Left hindlimb (tissue), 1 donor: ENCODE measurements at places on chromosomes 12 and 14.

GRCh38 chr14:99357151-99357915, 85.3 kb upstream of the BCL11B start:
- DNase-seq: no peak

GRCh38 chr14:88037325-88037724, 32.4 kb downstream of the GPR65 start:
- DNase-seq: no peak

- DNase-seq: no peak
Measured at GRCh38 chr14:104895786-104896661, 28.7 kb upstream of the PLD4 start.

DNA sequence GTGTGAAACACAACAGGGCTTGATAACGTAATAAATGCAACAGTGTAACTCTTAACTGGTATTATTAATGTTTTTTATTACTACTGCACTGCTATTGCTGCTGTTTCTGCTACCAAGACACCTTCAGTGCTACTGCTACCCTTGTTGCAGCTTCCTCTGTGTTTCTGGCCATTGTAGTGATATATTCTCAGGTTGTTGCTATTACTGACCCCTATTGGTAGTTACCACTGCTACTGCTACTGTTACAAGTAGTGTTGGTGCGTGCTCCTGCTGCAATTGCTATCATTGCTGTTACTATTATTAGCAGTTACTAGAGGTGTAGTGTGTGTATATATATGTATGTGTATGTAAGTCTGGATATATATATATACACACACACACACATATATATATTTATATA, 87.2 kb upstream of the PTPRB start:
- no peak for DNase-seq

DNA sequence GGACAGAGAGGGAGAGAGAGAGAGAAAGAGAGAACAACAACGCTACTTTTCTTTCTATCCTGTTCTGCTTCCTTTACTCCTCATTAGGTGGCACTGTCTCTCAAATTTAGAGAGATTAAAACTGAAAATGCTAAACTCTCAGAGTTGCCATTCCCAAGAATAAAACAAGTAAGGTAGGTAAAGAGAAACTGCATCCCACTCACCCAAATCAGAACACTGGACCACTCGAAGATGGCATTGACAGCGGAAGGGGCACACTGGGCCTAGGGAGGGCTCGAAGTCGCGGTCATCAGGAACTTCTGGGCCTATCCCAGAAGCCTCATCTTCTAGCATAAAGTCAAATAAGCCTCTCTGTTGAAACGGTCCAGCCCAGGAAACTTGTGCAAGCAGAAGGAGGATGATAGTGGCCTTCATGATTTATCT, 4.5 kb downstream of the DCN start:
- peak; percentile 33 for DNase-seq

DNA sequence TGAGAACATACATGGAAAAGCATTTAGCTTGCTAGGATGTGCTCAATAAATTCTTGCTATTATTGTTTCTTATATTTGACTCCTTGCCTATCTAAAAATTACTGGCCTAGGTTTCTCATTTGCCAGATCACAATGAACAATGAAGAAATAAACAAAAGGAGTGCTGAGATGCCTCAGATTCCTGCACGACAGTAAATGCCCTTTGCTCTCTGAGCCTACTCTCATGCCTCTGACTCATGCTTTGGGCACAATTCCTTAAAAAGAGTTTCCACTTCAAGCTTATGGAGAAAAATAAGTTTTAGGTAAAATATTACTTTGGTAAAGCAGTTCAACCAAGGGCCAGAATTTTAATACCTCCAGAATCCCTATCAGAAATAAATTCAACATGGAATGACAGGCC, 30.9 kb downstream of the GRIN2B start:
- DNase-seq: no peak

DNA sequence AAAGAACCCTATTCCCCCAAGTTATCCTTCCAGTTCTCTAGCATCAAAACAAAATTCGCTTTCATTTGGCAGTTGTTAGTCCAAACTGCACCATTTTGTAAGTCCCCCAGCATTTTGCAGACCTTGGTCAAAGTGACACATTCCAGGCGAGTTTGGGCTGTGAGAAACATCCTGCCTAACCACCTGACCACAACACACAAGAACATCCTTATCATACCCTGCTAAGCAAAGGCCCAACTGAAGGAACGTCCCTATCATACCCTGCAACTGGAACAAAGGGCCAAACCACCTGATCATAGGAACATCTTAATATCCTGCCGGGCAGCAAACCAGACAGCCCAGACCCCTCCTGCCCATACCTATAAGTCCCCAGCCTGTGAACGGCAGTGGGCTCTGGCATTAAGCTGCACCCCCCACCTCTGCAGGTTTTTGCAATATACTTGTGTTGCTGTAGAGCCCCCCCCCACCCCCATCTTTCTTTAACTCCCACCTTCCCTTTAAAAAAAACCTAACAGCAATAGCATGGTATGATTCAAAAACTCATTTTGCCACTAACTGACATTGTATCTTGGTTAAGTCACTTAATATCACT, 2.7 kb downstream of the PCNX4 start:
- no peak for DNase-seq

GRCh38 chr14:105075379-105076295, 10.4 kb upstream of the GPR132 start:
- DNase-seq: peak; percentile 68

GRCh38 chr14:66974397-66975025, 214.7 kb upstream of the GARIN2 start:
- DNase-seq: no peak

DNA sequence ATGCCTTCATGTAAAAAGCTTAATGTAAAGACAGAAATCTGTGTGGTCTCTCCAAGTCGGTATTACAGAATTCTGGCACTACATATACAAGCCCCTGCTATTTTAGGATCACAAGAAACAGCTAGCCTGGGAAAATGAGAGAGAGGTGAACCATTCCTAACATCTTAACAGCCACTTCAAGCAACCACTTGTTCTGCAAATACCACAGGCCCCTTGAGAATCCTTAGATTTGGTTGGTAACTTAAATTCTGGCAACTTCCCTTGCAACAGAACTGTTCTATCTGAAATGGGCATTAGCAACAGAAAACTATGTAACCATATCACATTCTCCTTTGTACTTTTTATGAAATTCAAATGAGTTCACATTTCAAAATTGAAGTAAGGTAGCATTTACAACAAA, 68.5 kb downstream of the SPPL3 start:
- no peak for DNase-seq

DNA sequence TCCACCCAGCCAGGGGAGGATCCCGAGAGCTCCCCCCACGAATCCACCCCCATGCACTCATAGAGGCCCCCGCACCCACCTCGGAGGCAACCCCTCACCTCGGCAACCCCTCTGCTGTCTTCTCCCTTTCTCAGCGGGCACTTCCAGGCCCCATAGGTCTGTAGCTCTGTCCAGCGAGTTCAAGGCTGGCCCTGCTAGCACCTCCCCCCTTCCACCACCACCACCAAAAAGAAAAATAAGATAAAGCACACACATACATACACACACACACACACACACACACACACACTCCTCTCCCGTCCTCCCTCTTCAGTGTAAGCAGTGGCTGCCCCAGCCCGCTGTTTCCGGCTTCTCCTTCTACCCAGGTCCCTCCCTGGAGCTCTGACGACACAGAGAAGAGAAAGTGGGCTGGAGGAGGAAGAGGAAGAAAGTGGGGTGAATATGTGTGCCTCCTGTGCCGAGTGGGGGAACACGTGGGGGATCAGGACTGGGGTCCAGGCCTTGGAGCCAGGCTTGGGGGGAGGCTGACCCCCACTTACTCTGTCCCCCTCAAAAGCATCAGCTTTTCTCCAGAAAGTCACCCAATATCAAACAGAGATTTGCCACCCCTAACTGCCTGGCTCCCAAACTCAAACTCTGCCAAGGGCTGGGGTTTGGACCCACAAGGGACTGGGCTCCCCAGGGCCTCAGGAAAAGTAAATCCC, at the start of gene STAT6:
STAT6 (minus strand) TSS at position 332 of the 704 bp plus-strand sequence. CDS start 3,084 bp downstream, outside the sequence.
- DNase-seq: peak; percentile 85

DNA sequence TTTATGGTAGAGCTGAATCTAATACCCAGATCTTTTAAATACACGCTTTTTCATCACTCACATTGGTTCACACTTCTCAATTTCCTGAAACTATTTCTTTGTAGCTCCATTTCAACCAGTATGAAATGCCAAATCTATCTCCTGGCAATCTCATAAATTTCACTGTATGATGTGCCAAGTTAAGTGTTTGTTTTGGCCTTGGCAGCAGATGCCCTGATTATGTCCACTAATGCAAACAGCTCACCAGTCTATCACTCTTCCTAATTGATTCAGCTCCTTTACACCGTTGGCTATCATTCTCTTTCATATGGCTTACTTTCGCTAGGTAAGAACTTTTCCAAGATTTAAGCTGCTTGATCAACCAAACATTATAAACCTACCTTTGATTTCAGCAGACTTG, 58.6 kb downstream of the ZFC3H1 start:
- no peak for DNase-seq

DNA sequence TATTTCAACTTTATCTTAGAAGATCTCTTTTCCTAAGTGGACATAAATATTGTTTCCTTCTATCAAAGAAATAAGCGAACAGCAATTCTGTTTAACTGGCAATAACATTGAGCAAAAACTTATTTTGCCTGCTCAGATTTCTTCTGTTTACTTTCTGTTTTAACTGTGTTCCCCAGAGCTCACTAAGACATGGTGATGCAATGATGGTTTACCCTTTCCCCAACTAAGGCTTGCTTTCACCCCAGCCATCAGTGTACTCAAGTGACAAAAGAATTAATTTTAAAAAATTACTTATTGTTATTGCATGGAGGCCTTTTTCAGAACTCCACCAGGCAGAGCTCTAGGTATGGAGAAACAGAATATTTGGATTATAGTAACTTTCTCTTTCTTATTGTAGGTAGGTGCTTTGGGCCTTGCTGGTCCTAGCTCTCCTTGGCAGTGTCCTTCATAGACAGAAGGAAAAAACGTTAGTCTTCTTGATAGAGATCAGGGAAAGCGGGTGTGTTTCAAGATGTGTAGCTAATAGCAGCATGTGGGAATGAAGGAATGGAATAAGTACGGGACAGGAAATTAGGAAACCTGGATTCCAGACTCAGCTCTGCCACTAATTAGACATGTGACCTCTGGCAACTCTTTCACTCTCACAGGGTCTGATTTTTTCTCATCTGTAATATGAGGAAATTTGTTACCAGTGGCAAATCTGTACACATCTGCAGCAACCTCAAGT, 14.6 kb upstream of the DDHD1 start:
- DNase-seq: no peak

GRCh38 chr12:102005256-102005655, 56.5 kb downstream of the WASHC3 start:
- DNase-seq: no peak

GRCh38 chr12:16112130-16112529, 165.4 kb downstream of the SLC15A5 start:
- DNase-seq: no peak

DNA sequence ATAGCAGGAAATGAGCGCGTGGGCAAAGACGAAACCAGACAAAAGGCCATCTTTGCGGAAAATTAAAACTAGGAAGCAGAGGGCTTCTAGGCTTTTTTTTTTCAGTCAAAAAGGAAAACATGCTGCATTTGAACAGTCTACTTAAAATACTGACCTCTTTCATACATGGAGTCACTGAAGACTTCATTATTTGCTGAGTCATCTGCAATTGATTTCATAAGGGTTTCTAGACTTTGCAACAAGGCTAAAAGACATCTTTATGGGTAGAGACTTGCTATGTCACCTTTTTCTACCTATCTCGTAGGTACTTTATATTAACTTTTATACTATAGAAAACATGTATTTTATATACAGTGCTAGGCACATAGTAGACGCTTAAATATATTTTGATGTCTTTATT, 238.4 kb downstream of the TMEM132D start:
- DNase-seq: no peak

DNA sequence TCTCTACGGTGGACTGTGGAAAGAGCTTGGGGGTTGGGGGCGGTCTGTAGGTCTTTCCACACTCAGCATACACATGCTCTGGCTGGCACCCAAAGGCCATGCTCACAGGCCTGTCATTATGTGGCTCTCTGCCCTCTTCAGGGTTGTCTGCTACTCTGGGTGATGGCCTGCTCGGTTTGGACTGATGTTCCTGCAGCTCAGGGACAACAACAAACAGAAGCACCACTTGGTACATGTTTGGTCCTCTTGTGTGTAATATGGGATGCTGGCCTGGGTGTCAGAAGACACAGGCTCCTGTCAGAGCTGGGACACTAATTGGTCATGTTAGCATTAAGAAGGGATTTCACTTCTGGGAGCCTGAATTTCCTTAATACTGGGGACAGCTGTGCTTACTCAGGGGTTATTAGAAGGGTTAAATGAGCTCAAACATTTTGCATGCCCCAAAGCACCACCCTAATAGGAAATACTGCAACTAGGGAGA, 32.7 kb upstream of the SELPLG start:
- DNase-seq: peak; percentile 78

DNA sequence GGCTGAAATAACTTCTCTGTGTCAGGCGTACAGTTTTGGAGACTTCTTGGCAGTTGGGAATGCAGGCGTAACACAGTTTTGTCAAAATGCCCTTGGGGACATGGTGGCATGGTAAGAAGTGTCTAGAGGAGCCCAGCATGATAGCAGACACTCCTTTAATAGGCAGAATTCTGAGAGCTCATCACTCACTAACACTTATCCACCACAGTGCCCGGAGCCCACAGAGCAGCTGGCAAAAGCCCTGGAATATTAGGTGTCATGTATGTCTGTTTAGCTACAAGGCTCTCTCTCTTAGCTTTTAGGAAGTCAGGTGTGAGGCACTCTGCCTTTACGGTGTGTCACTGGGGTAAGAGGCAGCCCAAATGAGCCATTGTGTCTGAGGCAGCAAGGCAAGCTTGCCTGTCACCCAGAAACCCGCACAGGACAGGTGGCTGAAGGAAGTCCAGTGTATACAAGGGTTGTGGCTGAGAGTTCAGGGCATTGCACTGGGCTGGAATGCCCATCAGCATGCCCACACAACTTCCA, 96.3 kb downstream of the ESRRB start:
- DNase-seq: no peak

DNA sequence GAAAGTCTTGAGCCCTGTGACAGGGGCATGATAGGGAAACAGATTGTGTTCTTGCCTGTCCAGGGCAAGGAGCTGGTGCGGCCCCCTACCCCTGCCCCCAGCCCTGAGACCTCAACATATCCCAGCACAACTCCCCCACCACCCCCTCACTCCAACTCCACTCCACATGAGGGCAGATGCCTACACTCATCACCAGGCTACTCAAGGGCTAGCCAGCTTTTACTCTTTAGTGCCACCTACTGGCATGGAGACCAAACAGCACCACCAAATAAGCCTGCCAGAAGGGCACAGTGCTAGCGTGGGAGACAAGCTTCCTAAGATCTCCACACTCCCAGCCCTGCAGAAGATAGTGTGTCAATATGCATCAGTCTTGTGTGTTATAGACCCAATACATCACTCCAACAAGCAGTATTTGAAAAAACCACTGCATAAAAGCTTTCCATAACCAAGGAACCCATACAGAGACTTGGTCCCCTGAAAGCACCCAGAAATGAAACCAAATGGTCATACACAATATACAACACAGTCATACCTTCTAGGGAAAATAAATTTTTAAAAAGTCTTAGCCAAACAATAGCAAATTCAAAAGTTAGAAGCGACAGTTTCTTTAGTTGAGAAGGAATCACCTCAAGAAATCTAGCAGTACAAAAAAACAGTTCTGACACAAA, 154.4 kb downstream of the KCNK10 start:
- no peak for DNase-seq

GRCh38 chr12:82695531-82695930, 8.8 kb downstream of the TMTC2 start:
- DNase-seq: no peak

- DNase-seq: no peak
Measured at GRCh38 chr12:81170072-81170471, 92.2 kb downstream of the ACSS3 start.

GRCh38 chr14:48723841-48724495, 862.2 kb downstream of the RPS29 start:
- no peak for DNase-seq
